ENCODE measurements at places on chromosomes 16 and 17.
A peak's percentile ranks its signal among the peaks of the same experiment; 100 is the strongest.

DNA sequence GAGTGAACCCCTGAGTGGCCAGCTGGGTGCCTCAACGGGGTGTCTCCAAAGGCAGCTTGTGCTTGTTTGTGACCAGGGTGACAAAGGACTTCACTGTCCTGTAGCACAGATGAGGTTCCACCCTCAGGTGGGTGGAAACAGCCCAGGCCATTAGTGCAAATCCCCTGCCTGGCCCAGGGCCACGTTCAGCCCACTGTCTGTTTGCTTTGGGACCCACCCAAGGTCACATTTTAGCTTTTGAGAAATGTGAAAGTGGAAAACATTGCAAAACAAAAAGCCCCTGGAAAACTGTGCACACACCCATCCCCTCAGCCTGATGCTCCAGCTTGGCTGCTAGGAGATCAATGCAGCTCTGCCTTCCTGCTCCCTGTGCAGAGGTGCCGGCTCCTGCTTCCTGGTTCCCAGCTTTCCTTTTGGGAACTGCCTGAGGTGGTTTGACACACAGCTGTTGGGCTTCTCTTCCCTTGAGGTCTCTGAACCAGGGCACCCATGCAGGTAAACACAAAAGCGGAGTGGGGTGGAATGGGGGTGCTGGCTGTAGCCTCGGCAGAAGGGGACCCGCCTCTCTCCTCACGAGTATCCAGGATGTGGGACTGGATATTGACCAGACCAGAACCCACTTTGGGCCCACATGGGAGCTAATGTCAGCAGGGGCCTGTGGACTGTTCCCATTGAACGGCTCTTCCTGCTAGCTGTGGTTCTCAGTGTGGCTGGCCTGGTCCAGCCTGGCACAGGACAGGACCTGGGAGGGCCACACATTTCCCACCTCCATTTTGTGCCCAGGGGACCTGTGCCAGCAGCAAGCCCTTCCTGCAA lies 7.9 kb upstream of the SPHK1 start:
- no peak for DNase-seq

DNA sequence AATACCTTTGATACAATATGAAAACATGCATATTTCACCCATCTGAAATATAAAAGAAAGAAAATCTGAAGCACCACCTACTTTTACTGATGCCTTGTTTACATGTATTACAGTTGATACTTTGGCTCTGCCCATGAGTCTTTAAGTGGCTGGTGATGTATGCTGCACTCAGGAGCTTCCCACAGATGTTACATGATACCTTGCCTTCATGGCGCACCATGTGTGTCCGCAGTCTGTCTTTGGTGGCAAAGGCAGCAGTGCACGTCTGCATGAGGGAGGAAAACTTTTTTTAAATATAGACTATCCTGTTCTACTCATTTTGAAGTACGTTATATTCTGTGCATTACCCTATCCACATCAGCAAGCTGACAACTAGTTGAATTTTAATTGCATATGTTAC lies 7.5 kb downstream of the VEZF1 start:
- DNase-seq = no peak

DNA sequence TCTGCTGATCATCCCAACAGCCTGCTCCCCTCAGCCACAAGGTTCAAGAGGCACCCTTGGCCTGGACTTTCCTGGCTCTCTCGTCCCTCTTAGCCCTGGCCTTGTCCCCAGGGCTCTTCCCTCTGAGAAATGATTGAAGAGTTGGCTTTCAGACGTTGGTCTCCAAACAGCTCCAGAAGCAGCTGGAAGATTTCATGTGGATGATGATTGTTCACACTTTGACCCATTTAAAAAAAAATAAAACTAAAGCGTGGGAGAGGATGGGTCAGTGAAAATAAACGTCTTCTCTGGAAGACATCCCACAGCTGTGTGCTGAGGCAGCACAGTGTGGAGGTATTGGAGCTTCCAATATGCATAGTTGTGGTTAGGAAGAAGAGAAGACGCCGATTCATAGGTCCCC lies 54.7 kb upstream of the CDH11 start:
- DNase-seq = no peak

DNA sequence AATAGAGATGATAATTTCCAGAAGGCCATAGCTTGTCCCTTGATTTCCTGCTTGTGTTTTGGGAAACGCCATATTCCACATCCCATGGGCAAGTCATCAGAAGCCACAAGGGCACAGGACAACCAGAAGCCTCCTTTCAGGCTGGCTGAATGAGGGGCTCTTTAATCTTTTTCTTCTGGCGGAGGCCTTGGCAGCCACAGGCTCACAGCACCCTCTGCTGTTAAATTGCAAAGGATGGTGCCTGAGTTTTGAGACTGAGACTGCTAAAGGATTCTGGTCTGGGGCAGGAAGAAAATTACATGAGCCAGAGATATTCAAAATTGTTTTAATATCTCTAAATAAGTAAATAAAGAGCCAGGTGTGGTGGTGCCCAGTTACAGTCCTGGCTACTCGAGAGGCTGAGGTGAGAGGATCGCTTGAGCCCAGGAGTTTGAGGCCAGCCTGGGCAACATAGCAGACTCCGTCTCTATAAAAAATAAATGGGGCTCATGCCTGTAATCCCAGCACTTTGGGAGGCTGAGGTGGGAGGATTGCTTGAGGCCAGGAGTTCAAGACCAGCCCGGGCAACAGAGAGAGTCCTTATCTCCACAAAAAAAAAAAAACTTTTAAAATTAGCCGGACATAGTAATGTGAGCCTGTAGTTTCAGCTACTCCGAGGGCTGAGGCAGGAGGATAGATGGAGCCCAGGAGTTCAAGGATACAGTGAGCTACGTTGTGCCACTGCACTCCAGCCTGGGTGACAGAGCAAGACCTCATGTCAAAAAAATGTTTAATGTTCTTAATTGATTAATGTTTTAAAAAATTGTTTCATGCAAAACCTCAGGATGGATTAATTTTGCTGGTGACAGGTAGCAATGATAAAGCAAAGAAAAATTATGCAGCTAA lies 26.3 kb downstream of the AARSD1 start:
- DNase-seq = no peak

GRCh38 chr17:65290616-65291015 lies 153.4 kb downstream of the RGS9 start:
- no peak for DNase-seq

GRCh38 chr17:57601143-57601735 lies 143.9 kb downstream of the CCDC182 start:
- peak; percentile 27 for DNase-seq

GRCh38 chr17:3750926-3751325 lies 27.2 kb downstream of the HASPIN start:
- peak; percentile 52 for DNase-seq

- DNase-seq = no peak
These were observed 53.8 kb downstream of the MYH10 start for GRCh38 chr17:8576559-8577294.

GRCh38 chr16:22194707-22195444 lies 11.2 kb upstream of the EEF2K start:
- DNase-seq = no peak

DNA sequence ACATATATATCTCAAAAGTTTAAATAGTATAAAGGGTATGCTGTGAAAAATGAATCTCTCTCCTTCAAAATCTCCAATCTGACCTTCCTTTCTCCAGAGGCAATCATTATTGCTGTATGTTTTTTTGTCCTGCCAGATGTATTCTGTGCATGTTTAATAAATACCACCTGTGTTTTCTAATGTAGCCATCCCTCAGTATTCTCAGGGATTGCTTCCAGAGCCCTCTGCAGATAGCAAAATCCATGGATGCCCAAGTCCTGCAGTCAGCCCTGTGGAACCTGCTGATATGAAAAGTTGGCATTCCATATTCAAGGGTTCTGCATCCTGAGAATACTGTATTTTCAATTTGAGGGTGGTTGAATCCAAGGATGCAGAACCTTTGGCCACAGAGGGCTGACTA lies 42.9 kb downstream of the BPTF start:
- DNase-seq = no peak

DNA sequence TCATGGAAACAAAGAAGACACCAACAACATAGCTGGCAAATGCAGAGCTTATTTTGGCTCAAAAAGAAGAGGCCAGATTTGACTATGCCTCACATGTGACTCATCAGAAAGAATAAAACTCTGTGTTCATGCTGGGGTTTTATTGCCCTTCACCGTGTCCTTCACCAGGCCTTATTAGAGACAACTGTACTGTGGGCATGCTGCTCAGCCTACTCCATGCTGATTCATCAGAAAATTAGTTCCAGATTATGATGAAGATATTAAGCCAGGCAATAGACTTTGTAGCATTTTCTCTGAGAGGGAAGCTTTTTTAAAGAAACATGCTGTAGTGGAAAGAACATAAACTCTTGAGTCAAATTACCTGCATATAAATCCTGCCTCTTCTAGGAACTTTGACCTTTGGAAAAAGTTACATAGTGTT lies 89.8 kb downstream of the CYB561 start:
- no peak for DNase-seq

DNA sequence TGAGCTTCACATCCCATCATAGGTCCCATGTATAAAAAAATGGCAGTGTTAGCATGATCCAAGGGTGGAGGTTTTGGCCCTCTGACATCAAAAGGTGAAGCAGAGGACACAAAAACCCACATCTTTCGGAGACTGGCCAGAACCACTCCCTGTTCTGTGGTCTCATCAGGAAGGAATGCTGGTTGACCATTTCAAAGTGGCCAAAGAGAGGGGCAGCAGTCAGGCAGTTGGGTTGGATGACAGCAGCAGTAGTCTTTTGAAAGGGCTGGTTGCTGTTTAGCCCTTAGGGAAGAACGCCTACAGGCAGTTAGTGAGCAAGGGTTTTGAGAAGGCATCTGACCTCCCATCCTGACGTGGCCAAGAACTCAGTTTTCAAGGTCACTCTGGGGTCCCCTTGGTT lies 40.5 kb downstream of the LCMT1 start:
- DNase-seq = no peak

DNA sequence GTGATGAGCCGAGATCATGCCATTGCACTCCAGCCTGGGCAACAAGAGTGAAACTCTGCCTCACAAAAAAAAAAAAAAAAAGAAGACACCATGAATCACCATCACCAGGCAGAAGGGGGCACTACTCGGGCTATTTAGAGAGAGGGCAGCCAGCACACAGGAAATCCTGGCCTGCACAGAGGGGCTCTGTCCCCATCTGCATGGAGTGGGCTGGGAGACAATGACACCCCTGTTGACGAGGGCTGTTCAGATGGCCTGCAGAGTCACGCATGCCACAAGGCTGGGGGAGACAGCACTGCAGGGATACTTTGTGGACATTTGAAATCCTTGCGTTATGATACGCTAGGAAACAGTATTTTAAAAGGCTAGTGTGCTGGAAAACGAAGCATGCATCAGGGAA lies 48.3 kb downstream of the CUEDC1 start:
- DNase-seq = no peak

GRCh38 chr17:68424203-68424602 lies 33.1 kb downstream of the WIPI1 start:
- no peak for DNase-seq

- no peak for DNase-seq
These were observed 16.8 kb downstream of the CDR2 start for GRCh38 chr16:22357635-22357971.

- no peak for DNase-seq
These were observed 11.3 kb downstream of the TBX4 start for GRCh38 chr17:61463316-61464129.

GRCh38 chr17:79678091-79678735 lies 52.5 kb upstream of the ENPP7 start:
- no peak for DNase-seq

GRCh38 chr17:35700150-35700549 lies 31.3 kb upstream of the RASL10B start:
- no peak for DNase-seq

GRCh38 chr16:56513972-56514371 lies 5.9 kb downstream of the BBS2 start:
- DNase-seq = peak; percentile 56

DNA sequence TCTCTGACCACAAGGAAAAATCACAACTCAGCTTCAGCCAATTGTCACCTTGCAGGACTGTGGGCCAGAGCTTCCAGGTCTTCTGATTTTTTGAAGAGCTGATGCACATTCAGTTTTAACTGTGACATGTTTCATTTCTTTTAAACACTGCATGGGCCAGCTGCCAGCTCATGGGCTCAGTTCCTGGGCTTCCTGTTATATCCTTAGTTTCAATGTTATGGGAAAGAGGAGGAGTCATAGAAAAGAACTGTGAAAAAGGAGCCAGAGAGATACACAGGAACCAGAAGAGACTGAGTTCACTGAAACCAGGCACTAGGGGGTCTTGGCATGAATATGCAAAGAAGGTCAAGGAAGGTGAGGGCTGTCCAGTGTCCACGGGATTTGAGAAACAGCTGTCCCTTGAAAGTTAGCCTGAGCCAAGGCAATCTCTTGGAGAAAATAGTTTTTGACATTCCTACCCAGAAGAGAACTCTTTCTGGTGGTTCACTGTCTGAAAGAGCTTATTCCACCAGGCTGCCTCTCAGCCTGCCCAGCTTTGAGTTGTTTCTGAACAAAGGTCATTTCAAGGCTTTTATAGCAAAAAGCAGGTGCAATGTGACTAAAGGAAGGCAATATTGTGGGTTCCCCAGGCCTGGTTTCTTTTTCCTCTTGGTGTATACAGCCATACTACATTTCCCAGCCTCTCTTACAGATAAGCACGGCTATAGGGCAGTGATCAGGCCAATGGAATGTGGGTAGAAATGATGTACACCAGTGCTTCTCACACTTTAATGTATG lies 10.5 kb downstream of the PDILT start:
- DNase-seq = no peak

GRCh38 chr16:20878682-20879147 lies 21.4 kb downstream of the DCUN1D3 start:
- DNase-seq = no peak

DNA sequence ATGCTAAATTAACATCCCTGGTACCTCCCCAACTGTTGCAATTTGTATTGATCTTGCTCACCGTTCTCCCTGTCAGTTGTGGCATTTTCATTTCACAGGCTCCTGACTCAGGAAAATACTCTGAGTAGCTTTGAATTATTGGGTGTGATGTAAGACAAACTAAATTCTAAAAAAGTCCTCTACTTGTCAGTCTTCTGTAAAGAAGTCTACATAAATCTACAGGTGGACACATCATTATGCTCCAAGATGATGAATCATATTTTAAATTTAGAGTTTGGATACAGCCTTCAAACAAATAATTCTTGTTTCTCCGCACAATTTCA lies 47.2 kb downstream of the MARCHF10 start:
- no peak for DNase-seq

DNA sequence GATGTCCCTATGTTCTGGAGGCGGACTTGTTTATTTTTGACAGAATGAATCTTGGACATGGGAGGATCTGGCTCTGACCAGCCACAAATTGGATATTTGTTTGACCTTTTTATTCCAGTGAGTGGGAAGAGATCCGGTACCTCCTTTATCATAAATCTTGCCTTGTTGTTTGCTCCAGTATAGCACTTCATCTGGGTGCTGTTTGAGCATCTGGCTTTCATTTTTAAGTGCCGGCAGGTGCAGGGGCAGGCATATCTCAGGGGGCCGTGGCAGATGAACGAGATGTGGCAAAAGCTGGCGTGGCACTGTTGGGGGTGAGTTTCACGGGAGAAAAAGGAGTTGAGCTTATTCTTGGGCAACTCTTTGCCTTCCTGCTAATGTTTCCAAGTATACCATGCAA lies 37.8 kb downstream of the MSI2 start:
- DNase-seq = no peak

DNA sequence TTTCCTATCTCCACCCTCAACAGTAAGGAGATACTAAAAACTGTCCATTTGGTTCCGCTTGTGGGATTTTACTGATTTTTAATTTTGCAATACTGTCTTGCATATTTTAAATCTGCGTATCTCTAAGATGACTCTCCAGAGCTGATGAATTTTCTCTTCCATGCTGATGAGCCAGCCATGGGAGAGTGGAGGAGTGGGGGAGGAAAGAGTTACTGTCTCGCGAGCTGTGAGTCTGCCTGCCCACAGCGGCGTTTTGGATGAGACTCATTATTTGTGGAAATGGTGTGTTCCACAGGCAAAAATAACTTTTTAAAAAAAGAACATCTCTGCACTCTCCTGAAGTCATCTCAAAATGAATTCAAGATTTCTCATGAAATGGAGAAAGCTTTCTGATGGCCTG lies 34.6 kb upstream of the MYOCD start:
- no peak for DNase-seq
